ENCODE measurements at places on chromosomes 2 and 18. TPM values are rescaled to one million over a fixed set of nuclear protein-coding genes. Genes with fewer than 3 reads are reported as not detected.

The CCDC178 gene
- polyA plus RNA-seq = 0.24 TPM

The TMEM18 gene
- polyA plus RNA-seq = 21.6 TPM

The SLC14A1 gene
- 0.57 TPM for polyA plus RNA-seq

The KYNU gene
- polyA plus RNA-seq = 2.4 TPM

All from esophagus (tissue), 2 donors.